ENCODE measurements at places on chromosomes 6 and 20.

DNA sequence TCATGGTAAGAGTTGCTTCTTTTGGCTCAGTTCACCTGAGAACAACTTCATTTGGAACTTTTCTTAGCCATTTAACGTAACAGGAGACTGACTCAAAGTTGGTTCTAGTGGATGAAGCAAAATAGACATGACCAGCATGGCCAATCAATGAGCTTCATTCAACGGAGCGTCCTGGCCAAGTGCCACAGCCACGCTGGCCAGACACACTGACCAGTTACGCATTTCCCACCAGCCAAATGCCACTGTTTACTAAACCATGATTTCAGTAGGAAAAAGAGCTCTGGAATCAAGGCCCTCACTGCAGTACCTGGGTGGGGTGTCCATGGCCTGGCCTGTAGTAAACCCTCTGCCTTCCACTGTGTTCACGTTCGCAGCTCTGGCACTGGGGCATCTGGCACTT, 80.4 kb downstream of the POPDC3 start:
- DNase-seq = no peak

- no peak for DNase-seq
These were observed 23.2 kb upstream of the LOC128125822 start for GRCh38 chr6:63549076-63549475.

DNA sequence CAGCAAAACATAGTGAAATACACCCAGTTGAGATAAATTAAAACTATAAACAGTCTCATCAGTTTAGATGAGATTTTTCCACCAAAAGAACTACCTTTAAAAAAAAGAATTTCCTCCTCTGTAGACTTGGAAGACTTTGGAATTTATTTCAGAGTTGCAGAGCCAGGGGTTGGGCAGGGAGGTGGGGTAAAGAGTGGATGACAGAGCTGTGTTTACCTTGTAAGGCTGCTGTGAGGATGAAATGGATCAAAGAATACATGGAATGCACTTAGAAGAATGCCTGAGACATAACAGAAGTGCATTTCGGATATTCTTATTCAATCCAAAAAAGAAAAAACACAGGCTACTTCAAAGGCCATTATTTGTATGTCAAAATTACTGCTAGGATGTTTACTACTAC, 6.4 kb upstream of the LY86 start:
- DNase-seq = no peak

GRCh38 chr6:30025186-30025585, 35.9 kb upstream of the POLR1H start:
- no peak for DNase-seq

- DNase-seq = no peak
These were observed 32.9 kb downstream of the TRIM38 start for GRCh38 chr6:25995507-25995906.

DNA sequence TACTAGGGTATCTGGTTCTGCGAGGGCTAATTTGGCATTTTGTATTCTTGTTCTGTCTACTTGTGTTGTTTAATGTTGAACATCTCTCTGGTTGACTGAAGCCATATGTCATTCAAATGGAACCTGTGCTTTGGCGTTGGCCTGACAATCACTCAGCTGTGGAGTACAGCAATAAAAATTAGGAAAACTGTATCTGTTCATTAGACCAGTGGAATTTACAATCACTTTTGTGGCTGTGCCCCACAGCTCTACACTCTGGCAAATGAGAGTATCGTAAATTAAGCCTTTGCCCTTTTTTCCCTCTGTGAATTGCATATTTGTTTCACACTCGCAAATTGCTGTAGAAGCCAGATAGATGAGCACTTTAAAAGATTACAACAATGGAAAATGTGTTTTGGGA, 102.0 kb downstream of the ARID1B start:
- no peak for DNase-seq

DNA sequence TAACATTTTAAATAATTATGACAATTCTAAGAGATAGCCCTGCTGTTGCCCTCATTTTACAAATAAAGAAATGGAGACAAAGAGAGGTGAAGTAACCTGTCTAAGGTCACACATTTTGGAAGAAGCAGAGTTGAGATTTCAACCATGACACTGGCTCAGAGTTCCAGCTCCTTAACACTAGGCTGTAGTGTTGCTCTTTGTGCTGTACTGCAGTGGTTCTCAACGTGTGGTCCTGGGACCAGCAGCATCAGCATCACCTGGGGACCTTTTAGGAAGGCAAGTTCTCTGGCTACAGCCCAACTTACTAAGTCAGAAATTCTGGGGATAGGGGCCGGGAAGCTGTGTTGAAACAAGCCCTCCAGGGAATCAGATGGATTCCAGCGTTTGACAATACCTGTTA, 62.4 kb upstream of the FERMT1 start:
- DNase-seq = no peak

GRCh38 chr6:84284428-84285049, 57.1 kb upstream of the CEP162 start:
- peak; percentile 61 for DNase-seq

DNA sequence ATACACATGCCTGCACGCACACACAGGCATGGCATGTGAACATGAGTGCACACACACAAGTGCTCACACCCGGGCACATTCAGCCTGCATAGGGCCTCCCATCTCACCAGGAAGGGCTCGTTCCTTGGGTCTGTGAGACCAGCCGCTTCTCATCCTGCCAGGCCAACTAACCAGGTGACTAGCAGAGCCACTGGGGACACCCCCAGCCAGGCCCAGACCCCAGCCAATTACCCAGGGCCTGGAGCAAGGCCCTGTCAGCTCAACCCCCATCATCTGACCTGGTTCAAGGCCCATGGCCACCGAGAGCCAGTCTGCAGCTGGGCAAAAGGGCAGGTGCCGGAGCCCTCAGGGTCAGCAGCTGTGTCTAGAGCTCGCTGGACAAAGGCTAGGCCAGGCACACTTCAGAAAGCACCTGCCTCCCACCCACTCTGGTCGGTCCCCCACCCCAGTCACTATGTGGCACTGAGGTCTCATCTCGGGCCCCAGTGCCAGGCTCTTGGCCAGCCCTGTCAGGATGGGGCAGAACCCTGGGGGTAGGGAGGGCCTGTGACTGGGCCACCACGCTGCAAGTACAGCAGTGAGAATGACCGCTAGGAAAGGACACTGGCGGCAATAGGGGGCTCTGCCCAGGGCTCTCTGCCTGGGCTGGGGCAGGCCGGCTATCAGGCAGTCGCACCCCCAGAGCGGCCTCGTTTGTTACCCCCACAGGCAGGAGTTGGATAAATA, 26.8 kb upstream of the MRGBP start:
- DNase-seq = no peak

DNA sequence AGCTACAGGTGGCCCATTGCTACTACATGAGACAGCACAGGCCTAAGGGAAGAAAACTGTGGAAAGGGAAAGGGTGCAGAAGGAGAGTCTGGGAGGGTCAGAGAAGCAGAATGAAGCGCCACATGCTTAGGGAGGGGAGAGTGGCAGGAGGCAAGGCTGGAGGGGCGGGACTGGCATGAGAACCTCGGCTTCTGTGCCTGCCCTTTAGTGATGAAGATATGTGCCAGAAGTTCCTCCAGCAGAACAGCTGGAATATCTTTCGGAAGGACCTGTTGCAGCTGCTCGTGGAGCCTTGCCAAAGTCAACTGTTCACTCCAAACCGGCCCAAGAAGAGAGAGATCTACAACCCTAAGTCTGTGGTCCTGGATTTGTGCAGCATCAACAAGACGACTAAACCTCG, 61.8 kb downstream of the CNBD2 start:
- DNase-seq = no peak

DNA sequence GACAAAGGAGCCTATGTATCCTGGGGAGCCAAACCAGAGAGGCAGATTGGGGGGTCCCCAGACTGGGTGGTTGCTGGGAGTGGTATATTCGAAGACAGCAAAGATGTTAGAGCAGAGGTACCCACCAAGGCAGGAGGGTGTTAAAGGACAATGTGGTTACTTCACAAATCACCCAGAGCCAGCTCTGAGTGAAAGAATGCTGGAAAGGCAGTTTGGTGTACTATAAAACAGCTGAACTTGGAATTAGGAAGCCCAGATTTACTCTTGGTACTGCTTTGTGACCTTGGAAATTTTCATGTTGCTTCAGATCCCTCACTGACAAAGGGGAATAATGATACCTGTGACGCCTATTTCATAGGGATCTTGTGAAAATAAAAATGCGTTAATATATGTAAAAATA, 121.6 kb downstream of the CD164 start:
- DNase-seq = no peak

GRCh38 chr20:49478266-49478665, 4.2 kb downstream of the KCNB1 start:
- no peak for DNase-seq

DNA sequence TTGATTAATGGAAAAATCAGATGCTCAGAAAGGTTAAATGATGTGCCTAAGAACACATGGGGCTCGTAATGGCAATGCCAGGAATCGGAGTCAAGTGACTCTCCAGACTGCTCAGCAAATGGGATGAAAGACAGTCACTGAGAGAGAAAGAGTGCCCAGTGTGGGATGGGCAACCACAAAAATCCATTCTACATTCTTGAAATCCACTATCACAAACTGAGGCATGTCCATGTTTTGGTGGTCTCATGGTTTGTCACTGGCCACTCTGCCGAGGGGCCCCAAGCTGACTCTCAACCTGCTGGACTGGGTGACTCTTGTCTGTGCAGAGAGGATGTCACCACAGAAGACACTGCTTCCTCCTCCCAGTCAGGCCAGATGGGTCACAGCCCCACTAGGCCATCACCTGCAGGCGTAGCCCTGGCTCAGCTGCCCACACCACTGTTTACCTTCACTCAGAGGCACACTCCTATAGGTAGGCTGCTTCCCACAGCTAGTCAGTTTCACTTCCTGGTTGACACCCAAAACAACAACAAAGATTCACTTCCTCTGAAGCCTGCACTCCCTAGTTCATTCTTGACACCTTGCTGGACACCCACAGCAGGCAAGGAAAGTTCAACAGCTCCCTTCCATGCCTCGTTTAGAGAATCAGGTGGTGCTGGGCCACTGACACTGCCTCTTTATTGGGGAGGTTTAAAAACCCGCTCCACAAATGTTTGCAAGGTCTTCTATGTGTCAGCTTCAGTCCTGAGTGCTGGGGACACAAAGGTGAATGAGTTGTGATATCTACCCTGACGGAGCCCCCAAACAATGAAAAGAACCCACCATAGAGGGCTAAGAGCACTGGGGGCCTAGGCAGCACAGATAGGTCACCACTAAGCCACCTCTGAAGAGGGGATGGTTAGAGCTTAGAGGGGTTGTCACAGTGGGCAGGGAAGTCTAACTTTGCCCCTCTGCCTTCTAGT, 21.7 kb downstream of the MAP1LC3A start:
- no peak for DNase-seq
